ENCODE measurements at places on chromosomes 16 and 17.

DNA sequence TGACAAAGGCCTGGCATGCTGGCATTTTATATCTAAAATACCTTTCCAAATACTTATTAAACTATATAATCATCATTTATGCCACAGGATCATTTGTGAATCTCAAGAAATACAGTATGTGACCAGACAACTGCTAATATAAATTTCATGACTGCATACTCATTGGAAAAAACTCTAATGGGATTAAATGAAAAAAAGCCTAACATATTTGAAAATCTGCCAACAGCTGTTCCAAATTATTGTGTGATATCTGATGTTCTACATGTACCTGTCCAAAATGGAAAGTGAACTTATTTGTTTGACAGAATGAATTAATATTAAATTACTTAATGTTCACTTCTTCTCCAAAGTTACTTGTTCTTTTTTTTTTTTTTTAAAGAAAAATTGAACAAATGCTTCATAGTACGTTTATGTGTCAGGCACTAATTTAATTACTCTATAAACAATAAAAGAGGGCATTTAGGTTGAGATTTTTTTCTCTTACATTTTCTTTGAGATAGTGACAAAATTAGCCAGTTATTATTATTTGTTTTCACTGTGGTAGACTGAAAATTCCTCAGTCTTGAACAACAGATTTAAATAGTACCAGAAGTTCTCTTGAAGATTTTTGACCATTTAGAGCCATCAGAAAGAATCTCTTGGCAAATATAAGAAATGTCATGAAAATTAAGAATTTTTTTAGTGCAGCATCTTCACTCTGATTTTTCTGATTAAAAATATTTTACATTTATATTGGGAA, 114.0 kb downstream of the FTO start:
- no peak for DNase-seq

DNA sequence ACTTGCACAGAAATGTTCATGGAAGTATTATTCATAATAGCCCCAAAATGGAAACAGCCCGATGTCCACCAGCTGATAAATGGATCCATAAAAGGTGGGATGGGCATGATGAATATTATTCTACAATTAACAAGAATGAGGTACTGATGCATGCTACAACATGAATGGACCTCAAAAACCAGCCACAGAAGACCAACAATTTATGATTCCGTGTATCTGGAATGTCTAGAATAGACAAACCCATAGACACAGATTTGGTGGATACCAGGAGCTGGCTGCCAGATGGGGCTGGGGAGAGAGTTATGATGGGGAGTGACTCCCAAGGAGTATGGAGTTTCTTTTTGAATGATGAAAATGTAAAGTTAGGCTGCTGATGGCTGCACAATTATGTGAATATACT, 10.8 kb upstream of the NAGLU start:
- DNase-seq, result no peak

- DNase-seq, result peak; percentile 94
These were observed at the start of gene SAT2 for GRCh38 chr17:7627250-7628121. SAT2 (minus strand) TSS chr17:7627821; CDS start chr17:7627635, 186 bp downstream.

DNA sequence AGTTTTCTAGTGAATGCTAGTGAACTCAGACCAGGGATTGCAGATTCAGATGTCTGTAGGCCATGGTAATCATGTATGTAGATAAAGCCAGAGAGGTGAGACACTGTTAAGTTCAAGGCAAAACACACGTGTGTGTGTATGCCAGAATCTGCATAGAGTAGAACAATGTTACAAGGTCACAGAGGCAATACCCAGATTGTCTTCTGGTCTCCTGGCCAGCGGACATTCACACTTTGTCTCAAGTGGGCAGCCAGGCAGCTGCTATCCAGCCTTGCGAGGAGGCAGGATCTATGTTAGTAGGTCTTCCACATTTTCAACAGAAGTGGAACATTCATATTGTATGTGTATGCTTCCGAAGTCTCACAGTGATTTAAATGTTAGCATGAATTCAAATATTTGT, 244.4 kb downstream of the FTO start:
- no peak for DNase-seq

DNA sequence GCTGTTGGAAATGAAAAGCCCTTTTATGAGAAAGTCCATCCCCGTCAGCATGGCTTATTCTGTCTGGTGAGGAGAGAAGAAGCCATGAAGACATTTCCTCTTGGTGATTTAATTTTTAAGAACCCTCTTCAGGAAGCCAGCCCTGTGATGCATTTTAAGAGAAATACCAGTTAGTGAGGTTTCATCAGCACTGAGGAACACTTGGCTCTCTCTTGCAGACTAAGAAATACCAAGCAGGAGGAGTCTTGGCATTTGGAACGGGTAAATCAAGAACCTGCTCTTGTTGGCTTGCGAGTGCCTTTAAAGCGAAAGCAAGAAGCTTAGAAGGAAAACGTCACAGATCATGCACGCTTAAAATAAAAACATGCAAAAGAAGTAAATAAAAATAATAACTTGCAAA, 17.5 kb downstream of the RAB11FIP3 start:
- no peak for DNase-seq

DNA sequence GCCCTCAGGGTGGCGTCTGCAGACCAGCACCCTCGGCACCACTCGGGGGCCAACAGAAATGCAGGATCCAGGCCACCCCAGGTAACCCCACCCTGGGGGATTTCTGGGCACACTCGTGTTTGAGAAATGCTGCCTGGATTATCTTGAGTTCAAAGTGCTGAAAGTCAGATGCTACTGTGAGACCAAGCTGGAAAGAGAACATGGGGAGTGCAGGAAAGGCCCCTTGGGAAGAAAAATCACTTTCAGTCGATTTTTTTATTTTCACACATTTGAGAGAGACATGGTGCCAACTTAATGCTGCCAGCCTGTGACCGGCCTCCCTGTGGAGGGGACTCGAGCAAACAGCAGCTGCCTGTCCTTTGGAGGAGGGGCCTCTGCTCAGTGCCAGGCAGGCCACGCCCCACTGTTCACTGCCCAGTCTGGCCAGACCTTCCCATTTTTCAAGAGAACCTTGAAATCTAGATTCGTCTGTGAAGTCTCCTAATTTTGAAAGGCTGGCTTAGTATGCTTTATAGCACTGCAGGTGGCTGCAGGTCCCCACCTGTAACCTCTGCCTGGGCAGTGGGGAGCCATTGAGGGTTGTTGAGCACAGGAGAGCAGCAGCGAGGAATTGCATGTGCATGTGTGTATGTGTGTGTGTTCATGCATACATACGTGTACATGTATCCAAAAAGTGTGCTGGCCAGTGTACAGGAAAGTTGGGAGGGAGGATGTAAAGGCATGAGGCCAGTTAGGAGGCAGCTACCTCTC, 70.7 kb upstream of the PLCG2 start:
- peak; percentile 25 for DNase-seq

DNA sequence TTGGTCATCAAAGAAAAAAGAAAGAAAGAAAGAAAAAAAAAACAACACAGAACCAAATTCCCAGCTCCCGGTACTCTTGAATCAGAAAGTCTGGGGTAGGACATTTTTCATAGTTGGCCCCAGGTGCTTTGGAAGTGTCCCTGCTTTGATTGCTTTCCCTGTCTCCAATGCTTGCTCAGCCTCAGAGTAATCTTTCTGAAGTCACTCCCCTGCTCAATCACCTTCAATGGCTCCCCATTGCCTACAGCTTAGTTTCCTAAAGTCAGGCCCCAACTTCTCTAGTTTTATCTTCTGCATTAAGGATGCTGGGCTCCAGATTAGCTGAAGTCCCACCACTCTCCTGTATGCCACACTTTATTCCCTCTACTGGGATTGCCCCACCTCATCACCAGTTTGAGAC, 17.1 kb downstream of the CNGB1 start:
- DNase-seq, result no peak

DNA sequence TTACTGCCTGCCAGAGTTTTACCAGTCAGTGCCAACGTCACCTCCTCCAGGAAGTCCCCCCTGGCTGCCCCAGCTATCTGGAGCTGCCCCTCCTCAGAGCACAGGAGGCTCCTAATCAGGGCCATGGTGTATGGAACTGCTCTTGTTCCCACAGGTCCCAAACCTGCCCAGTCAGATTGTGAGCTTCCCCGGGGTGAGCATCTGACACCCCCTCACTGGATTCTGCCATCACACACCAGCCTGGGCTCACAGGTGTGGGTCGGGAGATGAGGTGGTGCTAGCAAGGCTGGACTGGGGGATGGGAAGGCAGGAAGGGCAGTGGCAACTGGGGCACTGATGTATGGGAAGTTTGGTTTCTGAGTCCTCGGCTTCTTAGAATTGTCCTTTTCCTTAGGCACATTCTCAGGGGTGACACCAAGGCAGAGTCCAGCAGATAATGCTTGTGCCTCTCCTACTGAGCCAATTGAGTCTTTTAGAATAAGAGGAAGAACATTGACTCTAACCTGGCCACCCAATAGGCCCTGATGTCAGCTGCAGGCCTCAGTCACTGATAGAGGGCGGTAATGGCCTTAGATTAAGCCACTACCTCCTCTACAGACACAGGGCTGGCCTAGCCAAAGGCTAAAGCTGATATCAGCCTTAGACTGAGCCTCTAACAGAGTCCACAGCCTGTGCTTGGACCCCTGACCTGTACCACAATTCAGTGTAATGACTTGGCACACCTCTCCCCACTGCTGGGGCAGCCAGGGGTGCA, 107.9 kb downstream of the WSCD1 start:
- no peak for DNase-seq

- DNase-seq, result no peak
These were observed 26.9 kb upstream of the TENT4B start for GRCh38 chr16:50126183-50126582.

GRCh38 chr17:57486882-57487301, 230.6 kb downstream of the MSI2 start:
- DNase-seq, result peak; percentile 52

DNA sequence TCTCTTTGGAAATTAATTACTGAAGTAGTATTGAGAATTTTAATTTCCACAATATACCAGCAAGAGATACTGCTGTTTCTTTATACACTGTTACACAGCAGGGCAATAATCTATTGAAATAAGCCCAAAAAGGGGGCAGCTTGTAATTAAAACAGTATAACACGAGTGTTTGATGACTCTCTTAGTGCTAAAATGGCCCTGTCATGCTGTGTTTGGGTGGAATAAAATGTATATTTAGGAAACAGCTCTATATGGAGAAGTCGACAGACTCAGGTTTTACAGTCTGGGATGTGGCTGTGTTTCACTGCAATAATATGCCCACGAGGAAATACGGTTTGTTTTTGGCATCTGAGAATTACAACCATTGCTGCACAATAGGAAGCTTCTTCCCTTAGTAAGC, 537.7 kb upstream of the HSBP1 start:
- no peak for DNase-seq

GRCh38 chr17:63626551-63627180, 4.4 kb downstream of the MAP3K3 start:
- no peak for DNase-seq

DNA sequence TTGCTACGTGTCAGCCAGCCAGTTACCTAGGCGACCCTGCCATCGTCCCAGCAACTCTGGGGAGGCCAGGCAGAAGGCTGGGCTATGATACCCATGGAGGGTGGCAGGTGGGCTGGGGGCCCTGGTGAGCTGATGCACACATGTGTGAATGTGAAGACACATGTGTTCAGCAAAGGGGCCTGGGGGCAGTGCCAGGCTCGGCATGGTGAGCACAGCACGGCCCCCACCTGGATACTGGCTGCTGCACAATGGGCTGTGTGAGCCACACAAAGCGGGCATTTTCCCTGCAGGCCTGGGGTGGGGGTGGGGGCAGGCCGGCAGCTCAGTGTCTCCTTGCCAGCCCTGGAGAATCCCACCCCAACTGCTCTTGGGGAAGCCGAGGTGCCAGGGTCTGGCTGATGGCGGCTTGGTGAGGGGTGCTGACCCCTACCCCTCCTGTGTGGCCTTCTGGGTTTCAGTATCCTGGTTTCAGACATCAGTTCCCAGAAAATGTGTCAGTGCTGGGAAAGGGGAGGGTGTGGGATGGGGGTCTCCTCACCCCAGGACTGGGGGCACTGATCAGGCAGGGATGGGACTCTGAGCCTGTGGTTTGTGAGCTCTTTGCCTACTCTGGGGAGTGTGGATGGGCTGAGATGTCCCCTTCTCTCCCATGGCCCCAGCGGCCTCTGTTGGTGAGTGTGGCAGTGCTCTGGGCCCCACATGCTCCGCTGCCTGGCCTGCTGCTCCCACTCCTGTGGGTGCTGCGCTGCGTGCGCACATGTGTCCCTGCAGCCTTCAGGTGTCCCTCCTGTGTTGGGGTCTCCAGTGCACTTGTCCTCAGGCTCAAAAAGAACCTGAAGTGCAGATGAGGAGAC, 5.1 kb downstream of the LLGL1 start:
- DNase-seq, result peak; percentile 86

DNA sequence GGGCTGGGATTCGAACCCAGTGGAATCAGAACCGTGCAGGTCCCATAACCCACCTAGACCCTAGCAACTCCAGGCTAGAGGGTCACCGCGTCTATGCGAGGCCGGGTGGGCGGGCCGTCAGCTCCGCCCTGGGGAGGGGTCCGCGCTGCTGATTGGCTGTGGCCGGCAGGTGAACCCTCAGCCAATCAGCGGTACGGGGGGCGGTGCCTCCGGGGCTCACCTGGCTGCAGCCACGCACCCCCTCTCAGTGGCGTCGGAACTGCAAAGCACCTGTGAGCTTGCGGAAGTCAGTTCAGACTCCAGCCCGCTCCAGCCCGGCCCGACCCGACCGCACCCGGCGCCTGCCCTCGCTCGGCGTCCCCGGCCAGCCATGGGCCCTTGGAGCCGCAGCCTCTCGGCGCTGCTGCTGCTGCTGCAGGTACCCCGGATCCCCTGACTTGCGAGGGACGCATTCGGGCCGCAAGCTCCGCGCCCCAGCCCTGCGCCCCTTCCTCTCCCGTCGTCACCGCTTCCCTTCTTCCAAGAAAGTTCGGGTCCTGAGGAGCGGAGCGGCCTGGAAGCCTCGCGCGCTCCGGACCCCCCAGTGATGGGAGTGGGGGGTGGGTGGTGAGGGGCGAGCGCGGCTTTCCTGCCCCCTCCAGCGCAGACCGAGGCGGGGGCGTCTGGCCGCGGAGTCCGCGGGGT, at the start of gene CDH1:
CDH1 (plus strand) TSS at position 247 of the 684 bp plus-strand sequence; CDS start at position 371, 124 bp downstream.
- DNase-seq, result no peak

DNA sequence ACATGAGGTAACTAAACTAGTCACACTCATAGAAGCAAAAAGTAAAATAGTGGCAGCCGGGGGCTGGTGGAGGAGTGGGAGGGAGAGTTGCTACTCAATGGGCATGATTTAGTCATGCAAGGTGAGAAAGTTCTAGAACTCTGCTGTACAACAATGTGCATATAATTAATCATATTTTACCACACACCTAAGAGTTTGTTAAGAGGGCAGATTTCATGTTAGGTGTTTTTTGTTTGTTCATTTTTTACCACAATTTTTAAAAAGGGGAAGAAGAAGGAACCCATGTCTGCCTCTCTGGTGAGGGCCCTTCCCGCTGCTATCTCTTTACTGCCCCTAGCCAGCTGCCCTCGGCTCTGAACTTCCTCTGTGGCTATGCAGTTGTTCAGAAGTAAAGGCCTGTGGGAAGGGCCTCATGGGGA, 11.2 kb downstream of the CD300LB start:
- DNase-seq, result no peak

Data from midbrain (tissue), 1 donor.